ENCODE measurements at places on chromosomes 16 and 17.
A peak's percentile ranks its signal among the peaks of the same experiment; 100 is the strongest.

DNA sequence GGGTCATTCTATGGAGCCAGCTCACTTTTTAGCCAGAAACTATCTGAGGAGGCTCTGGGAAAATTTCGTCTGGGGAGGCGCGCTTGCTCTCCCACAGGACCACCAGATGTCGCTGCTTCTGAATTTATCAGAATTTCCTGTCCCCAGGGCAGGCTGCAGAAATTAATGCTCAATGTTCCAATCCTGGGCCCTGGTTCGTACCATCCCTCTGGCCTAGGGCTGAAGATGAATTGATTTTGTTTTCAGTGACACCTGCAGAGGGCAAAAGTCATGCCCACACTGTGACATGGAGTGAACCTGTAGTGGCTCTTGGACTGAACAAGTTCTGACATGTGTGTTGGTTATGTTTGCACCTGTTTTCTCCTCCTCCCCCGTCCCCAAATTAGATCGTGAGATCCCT is 482.6 kb downstream of the NPIPA7 start:
- peak; percentile 51 for DNase-seq

DNA sequence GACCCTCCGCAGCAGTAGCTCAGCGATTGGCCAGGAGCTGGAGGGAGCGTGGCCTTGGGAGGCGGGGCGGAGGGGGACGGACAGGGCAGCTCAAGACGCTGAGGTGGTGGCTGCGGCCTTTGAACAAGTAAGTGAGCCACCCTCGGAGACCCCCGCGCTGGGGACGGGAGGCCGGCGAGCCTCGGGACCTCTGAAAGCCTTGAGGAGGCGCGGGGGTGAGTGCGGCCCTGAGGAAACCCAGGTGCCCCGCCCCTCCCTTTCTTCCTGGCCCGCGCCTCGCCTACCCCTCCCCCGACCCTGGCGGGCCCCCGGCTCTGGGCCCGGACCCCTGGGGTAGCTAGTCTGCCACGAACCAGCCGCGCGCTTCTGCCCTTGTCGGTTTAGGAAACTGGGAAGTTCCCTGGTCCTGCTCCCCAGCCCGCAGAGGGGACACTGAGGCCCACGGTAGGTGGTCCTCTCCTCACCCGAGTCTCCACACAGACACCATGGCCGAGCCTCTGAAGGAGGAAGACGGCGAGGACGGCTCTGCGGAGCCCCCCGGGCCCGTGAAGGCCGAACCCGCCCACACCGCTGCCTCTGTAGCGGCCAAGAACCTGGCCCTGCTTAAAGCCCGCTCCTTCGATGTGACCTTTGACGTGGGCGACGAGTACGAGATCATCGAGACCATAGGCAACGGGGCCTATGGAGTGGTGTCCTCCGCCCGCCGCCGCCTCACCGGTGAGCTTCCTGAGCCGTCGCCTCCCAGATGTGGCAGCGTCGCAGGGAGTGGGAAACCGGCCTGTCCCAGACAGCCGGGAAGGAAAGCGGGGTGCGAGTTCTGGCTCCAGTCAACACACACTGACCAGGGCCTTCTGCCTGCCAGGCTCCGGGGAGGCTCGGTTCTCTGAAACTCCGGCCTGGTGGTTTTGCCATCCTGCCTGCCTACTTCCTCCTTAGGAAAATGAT is at the start of gene MAPK7:
MAPK7 (plus strand) TSS at position 83 of the 945 bp plus-strand sequence; CDS start at position 486, 403 bp downstream.
- DNase-seq, result no peak

DNA sequence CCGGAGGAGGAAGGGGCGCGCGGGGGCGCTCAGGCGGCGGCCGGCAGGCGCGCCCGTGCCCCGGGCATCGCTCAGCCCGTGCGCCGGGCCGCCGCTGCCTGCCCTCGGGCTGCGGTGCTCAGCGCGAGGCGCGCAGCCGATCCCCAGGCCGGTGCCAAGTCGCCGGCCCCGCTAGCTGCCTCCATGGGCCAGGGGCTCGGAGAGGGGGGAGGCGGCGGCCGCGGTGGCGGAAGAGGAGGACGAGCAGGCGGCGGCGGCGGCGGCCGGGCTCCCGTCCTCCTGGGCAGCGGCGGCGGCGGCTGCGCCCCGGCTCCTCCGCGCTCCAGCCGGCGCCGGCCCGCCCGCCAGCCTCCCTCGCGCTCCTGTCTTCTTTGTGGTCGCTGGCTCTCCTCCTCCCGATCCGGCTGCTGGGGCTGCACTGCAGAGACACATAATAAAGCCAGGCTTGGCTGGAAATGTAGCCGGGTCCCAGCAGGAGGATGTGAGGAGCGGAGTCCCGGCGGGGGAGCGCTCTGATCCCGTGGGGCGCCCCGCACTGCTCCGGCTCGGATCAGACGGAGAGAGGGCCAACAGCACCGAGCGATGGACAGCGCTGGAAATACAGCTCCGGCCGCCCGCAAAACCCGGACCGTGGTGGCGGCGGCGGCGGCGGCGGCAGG is 889 bp upstream of the ZNF423 start:
- DNase-seq, result peak; percentile 61

DNA sequence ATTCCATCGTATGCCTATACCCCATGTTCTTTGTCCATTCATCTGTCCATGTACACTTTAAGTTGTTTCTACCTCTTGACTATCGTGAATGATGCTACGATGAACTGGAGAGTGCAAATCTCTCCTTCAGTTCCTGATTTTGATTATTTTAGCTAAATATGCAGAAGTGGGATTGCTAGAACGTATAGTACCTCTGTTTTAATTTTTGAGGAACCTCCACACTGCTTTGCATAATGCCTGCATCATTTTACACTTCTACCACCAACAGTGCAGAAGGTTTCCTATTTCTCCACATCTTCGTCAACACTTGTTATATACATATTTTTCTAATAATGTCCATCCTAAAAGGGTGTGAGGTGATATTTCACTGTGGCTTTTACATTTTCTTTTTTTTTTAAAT is 43.9 kb downstream of the SDR42E1 start:
- no peak for DNase-seq

- no peak for DNase-seq
These were observed 13.7 kb downstream of the TOP2A start for GRCh38 chr17:40404003-40404402.

DNA sequence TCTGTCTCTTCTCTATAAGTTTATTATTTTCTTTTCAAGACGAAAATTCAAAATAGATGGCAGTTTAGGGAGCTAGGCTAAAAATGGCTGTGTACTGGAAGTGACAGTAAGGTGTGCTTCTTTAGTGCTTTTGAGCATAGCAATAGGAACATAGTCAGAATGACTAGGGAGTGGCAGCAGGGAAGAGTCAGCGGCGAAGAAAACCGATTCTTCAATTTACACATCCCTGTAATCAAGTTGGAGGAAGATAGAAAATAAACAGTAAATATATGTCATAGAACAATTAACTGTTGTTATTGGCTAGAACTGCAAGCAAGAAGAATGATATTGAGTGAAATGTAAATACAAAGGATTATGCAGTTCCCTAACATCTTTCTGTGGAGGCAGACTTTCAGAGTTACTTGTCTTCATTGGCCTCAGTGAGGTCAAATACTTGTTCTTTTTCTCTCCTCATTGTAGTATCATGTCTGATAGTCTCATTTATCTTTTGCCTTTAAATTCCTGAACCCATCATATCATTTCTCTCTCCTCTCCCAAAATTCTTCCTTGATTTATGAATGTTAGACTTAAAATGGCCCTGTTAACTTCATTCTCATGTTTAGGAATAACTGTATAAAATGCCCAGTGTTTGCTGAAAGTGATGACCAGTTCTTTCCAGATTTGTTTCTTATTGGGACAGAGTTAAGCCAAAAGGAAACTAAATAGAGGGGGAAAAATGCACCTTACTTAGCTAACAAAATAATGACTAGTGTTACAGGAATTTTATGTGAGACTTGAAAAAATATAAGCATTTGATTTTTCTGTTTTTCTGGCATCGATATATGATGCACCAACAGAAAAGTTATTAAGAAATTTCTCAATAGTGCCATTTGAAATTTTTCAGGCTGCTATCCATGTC is 211.4 kb downstream of the BCAS3 start:
- no peak for DNase-seq

DNA sequence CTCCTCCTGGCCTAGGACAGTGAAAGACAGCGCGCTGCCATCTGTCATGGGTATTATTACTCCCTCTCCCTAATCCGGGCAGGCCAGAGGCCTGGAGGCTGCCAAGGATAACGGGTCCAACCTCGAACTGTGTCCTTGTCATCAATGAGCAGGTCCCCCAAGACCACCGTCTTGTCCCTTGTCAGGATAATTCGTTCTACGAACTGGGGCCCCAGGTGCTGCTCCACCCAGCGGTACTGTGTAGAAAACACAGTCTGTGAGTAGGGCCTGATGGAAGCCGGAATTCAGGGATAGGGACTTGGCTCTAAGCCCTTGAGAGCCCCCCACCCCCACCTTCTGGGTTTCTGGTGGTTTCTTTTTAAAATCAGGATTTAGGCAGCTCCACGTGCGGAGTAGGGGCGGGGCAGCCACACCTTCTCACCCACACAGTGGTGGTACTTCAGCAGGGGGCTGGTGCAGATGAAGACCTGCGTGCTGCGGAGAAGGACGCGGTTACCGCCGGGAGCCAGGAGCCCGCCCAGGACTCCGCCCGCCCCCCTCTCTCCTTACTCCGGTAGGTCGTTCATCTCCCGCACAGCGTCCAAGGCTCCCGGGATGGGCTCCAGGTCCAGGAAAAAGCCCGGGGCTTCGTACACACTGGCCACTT is 787 bp downstream of the NT5C start:
- DNase-seq, result peak; percentile 17

GRCh38 chr17:83161298-83162034 is 82.1 kb downstream of the METRNL start:
- DNase-seq, result no peak

DNA sequence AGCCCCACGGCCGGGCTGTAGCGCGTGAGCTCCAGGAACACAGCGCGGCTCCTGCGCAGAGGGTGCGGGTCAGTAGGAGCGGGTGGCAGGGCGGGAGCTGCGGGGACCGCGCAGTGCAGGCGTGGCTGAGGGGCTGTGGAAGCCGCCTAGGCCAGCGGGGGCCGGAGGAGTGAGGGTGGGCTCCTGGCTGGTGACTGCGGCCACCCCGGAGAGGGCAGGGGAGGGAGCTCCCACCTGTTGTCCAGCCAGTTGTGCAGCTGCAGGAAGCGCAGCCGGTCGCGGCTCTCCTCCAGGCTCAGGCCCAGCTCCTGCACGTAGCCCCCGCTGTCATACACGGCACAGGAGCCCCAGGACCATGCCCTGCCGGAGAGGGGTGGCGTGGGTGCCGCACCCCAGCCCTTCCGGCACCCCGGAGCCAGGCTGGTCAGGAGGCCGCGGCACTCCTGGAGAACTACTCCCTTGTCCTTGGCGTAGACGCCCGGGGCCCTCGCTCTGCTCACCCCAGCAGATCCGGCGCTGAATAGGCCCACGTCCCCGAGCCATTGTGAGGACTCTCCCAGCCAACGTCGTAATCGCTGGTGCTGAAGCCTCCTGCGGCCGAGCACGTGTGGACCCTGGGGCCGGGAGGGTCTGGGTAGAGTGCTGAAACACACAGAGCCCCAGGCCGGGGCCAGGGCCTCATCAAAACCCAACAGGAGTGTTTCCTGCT is 43.9 kb downstream of the TSC2 start:
- no peak for DNase-seq

DNA sequence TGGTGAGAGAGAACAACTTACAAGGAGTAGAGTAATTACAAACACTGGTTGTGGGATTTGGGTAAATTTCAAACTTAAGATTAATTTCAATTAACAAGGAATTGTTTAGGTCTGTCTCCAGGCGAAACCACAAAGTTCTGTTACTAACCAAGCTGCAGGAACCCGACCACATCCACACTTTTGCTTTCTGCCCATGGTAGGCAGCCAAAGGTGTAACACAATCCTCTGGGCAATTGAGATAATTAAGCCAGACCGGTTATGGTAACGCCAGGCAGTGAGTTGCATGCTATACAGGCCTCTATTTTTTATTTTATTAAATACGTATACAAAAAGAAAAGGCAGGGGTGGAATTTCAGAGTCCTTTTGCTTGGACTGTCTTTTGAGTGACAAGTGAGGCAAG is 12.0 kb downstream of the KCNJ2 start:
- no peak for DNase-seq

GRCh38 chr16:24344784-24345183 is 88.6 kb downstream of the CACNG3 start:
- no peak for DNase-seq

DNA sequence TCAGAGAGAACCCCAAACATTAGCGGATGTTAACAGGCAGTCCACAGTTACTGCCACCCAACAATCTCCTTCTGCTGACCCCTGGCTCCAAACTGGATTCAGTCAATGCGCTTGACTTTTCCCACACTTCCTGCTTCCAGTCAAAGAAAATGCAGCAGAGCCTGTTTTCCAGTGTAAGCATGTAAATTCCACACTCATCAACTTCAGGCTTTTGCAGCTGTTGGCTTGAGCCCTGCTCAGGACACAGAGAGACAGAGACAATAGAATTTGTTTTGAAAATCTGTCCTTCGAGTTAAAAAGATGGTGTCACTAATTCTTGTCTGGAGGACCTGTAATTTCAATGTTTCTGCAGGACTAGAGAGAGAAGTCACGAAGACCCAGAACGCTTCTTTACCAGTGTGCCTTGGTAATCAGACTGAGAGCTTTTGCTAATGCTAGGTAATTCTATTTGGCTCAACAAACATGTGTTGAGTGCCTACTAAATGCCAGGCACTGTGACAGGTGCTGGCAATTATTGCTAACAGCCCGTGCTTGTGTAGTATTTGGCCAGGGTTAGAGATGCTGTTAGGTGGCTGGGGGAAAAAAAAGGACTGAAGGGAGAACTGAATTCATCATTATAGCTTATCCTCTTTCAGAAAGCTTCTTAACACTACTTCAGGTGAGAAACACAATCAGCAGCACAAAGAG is 32.5 kb downstream of the HOXB1 start:
- DNase-seq, result no peak

GRCh38 chr16:11400076-11400475 is 54.8 kb downstream of the RMI2 start:
- DNase-seq, result no peak

DNA sequence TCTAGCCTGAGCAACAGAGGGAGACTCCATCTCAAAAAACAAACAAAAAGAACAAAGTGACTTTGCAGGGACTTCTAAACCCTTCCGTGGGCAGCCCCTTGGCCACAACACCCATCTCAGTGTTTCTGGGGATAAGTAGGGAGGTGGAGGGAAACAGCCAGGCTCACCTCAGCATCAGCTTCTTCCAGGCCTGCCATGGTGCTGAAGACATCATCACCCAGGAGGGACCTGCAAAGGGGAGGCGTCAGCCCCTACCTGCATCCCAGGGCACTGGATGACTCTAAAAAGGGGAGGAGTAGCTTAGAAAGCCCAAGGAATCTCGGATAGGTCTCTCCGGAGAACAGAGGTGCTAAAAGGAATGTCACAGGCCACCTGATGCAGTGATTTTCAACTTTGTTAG is 9.8 kb downstream of the FBF1 start:
- DNase-seq, result no peak

DNA sequence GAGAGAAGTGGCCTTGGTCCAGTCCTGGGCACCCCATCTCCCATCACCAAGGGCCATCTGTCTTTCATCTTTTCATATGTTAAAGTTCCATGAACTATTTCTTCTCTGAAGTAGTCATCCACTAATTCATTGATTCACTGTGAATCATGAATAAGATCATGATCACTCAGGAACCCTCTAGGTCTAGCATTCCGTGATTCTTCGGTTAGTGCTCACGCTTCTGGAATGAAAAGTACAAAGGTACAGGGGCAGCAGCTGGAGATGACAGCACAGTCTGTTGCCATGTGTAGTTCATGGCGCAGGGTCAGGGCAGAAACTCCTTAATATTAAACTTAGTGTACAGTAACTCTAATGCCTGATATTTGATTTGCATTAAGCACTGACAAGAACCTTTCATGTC is 127.1 kb downstream of the CDH13 start:
- DNase-seq, result no peak

GRCh38 chr16:67506468-67506867 is 22.2 kb upstream of the RIPOR1 start:
- no peak for DNase-seq
